ENCODE measurements at places on chromosomes 6 and 20.

DNA sequence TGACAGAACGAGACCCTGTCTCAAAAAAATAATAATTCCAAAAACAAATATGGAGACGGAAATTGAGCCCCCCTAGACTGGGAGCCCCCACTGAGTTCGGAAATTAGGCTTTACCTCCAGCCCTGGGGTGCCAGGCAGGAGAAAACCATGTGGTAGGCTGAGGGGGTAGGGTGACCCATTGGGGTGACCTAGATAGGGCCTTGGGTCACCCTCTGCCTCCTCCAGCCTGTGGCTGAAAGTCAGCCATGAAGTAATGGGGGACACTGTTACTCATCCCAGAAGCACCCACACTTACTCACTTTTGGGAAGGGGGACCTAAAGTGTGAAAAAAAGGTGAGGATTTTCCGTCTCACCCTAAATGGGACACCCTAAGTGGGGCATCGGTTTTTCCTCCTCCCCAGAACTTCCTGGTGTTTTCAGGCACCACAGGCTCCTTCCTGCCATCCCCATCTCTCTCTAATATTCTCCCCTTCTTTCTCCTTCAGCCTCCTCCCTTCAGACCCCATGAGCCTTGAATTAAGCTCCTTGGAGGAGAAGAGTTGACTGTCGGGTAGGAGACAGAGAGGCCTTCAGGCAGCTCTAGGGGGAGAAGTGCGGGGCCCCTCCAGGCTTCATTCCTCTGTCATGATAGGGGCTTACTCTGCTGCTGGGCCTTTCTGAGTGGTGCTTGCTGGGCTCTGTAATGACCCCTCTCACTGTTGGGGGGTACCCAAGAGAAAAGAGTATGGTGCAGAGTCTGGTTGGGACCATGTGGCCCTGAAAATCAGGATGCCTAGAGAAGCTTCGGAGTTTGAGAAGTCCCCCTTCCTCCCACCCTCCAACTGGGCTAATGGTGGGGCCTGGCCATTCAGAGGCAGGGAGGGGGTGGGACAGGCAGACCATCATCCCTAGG, 2.4 kb downstream of the LTB start:
- no peak for DNase-seq

DNA sequence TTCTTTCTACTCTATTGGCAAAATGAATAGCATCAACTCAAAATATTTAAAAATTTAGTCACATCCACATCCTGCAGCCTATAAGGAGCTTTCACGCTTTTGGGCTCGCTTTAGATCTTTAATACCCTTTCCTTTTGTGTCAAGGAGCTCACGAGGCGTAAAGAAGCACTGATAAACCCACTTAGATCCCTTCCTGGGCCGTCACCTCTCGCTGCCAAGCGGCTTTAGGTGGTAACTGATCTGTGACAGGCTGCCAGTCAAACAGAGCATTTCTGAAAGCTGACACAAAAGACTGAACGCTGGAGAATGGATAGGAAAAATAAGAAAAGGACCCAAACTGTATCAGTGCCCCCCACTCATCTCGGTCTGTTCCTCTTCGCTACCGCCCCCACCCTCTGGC, 385.7 kb upstream of the MMS22L start:
- no peak for DNase-seq

DNA sequence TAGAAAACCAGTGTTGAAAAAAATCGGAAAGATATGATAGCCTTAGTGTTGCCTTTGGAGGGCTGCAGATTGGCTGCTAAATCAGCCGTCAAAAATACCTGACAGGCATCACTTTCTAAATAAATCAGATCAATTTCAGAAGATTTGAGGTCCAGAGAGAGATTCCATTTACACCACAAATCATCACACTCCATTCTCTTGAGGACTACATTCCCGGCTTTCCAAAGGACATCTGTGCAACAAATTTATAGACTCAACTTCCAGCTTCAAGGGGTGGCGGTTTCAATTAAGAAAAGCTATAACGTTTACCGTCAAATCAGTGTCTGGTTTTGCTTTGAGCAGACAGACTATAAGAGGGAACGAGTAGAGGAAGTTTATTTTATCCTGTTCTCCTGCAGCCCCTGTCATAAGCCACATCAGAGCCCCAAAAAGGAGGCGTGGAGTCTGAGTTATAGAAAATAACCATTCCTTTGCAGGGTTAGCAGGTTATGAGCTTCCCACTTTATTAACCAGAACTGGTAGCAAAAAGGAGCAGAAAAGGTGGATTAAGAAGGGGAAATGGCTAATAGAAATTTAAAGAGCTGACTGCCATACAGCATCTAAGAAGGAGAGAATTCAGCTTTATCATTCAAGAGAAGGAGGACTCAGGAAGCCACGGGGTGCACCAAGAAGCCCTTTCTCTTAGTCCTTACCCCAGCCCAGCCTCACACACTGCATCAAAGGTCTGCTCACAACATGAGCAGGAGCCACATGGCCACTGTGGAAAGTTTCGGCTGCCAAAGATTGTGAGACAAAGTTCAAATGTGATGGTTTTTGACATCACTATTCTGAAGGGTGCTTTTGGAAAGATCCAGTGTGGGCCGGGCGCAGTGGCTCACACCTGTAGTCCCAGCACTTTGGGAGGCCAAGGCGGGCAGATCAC, 12.9 kb upstream of the UQCC2 start:
- DNase-seq, result no peak

- DNase-seq, result peak; percentile 48
These were observed 587.2 kb downstream of the EPM2A start for GRCh38 chr6:145147981-145148749.

DNA sequence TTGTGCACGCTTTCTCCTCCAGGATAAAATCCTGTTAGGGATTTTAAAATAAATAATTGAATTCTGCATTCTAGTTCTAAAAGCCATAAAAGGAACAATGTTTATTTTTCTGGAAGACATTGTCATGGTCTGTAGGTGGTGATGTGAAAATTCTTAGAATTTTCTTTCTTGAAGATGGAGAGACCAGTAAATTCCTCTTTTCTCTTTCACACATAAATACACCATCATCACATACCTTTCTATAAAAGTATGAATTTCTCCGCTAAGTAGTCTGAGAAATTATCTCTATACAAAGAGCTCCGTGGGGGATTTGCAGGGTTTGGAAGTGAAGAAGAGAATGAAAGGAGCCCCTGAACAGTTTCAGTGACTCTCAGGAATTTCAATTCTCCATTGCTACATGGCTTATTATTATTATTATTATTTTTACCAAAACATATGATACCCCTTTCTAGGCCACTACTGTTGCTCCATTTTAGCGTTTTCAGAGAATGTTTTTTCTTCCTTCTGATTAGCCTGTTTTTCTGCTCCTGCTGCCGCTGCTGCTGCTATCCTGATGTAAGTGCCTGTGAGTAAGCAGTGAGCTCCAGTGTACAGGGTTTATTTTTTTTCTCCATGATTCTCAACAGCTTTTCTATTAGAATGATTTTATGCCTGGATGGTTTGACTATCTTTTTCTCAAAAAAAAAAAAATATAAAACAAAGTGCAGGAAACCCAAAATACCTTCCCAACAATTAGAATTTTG, 145.8 kb downstream of the SAMD5 start:
- DNase-seq, result no peak

- no peak for DNase-seq
These were observed 42.6 kb upstream of the SPDEF start for GRCh38 chr6:34598712-34599111.

GRCh38 chr6:81901551-81901966, 149.1 kb upstream of the TENT5A start:
- DNase-seq, result no peak

DNA sequence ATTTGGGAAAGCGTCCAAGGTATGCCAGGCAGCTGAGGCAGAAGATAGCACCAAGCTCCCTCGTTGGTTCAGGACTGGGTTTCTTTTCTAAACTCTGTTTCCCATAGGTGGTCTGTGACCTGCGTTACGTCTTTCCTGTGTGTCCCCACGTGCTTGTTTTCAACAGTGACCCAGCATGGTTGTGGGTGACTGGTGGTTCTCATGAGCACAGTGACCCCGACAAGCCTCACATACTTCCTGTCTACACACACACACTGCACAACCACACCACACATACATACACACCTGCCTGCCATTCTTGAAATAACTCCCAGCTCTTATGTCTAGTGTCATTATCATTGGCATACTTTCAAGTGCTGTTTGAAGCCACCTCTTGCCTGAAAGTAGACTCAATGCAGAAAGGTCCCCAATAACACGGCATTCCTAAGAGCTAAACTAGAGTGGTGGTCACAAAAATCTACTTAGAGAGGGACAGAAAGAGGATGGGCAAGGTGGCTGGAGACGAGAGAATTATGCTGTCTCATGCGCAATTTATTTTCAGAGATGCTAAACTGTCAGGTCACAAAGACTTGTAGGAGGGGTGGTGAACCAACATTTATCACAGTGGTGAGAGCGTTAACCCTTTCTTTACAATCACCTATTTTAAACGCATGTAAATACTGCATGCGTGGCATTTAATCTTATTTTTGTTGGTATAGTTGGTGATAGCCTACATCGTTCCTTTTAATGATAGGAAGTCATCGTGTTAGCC, 66.7 kb downstream of the GCNT2 start:
- no peak for DNase-seq

DNA sequence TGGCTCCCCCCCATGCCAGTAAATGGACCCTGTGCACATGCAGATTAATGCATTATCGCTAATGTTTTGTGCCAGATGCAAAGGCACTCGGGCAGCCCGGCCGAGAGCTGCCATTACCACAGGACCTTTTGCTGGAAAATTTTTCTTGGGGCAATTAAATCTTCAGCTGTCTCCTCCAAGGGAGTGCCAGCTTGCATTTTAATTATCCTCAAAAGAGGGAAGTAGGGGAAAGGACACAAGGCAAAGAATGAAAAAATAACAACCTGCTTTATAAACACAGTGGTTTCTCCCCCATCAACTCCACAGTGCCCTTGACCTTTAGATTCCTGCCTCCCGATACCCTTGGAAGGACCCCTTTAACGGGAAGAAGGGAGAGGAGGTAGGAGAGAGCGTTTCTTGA, 48.2 kb downstream of the PDYN start:
- DNase-seq, result no peak

DNA sequence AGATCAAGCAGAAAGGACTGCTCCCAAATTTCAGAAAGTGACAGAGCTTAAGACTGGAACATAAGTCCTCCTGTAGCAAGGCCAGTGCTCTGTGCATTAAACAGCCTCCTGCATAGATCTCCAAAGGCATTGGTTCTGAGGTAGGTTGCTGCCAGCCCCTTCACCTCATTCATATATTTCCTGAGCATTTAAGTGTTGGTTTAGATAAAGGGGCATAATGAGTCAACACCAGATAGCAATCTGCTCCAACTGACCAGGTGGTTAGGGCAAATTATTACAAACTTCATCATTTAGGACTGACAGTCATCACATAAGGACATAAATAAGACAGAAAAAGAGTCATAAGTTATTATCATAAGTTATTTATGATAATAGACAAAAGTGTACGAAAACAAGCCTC, 10.7 kb downstream of the PTPRK start:
- DNase-seq, result no peak

- no peak for DNase-seq
These were observed 380.1 kb upstream of the SULF2 start for GRCh38 chr20:48165401-48165685.

DNA sequence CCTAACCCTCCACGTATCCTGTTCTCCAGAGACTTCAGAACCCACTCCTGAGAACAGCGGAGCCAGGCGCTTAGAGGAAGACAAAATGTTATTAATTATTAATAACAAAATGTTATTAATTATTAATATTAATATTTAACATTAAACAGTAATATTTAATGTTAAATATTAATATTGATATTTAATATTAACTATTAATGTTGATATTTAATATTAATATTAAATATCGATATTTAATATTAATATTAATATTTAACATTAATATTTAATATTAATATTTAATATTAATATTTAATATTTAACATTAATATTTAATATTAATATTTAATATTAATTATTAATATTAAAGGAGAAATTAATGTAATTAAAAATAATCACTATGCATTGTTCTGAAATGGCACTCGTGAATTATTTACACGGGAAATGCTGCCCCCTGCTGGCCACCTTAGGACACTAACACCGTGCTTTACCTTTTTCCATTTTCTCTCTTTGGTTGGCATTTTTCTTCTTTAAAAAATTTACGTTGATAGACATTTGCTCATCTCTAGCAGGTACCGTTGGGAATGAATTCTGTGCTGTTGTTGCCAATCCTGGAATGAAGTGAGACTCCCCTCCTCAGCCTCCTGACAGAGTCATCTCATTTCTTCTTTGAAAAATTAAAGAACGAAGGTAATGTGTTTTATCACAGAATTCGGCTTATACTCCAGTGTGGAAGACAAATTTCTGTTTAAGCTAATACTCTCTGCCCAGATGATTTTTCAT, 7.5 kb upstream of the GGTLC1 start:
- peak; percentile 14 for DNase-seq

DNA sequence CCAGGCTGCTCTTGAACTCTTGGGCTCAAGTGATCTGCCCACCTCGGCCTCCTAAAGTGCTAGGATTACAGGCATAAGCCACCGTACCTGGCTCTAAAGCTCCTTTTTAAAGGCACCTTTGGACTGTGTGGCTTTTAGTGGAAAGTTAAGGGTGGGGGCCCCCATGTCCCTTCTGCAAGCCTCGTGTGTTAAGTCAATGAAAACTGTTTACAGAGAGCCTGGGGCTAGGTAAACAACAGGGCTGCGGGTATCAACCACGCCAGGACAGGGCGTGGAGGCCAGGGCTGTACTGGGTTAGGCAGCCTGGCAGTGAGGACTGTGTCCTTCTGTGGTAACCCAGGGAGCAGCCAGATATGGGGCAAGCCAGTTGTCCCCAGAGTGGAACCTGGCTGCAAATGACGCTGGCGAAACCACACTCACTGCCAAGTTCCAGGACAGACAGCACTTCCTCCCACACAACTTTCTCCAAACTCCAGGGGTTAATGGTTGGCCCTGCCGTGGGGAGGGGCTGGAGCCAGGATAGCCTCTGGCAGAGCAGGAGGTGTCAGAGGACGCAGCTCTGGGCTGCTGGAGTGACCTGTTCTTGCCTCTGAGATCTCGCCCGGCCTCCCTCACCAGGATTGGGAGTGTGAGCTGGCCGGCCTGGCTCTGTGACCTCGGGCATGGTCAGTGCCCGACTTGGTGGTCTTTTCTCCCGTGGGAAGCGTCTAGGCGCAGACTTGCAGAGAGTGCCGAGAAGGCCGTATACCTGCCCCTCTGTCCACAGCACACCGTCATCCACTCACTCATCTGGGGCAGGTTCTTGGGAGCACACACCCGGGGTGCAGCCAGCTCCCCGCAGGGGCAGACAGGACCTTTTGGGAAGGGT, 3.2 kb downstream of the SLC17A9 start:
- no peak for DNase-seq

DNA sequence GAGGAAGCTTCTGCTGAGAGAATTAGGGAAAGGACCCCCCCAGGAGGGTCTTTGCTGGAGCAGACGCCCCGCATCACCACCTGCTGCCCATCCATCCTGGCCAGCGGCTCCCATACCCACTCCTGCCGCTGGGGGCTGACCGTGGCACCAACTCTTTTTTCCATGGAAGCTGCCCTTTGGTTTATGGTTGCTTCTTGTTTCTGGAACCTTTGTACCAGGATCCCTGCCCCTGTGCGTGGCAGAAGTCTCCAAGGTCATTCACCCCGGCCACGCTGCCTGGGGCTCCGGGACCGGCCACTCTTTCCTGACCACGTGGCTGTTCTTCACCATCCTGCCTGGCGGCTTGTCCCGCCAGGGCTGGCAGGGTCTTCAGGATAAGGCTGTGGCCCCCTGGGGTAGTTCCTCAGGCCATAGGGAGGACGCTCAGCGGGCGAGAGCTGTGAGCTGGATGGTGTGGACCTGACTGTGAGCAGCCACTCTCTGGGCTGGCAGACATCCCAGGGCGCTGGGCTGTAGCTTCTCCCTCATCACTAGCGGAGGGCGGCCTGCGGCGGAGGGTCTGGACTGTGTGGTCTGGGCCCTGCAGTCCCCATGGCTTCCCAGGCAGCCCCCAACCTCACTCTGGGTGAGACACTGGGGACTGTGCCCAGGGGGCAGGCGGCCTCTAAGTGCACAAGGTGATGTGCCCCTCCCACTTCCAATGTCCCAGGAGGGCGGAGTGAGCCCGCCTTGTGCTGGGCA, 22.8 kb upstream of the RBBP8NL start:
- DNase-seq, result no peak
